ENCODE measurements at places on chromosomes 6 and 20.

GRCh38 chr6:44624936-44625573 lies 237.5 kb downstream of the CDC5L start:
- DNase-seq = no peak

DNA sequence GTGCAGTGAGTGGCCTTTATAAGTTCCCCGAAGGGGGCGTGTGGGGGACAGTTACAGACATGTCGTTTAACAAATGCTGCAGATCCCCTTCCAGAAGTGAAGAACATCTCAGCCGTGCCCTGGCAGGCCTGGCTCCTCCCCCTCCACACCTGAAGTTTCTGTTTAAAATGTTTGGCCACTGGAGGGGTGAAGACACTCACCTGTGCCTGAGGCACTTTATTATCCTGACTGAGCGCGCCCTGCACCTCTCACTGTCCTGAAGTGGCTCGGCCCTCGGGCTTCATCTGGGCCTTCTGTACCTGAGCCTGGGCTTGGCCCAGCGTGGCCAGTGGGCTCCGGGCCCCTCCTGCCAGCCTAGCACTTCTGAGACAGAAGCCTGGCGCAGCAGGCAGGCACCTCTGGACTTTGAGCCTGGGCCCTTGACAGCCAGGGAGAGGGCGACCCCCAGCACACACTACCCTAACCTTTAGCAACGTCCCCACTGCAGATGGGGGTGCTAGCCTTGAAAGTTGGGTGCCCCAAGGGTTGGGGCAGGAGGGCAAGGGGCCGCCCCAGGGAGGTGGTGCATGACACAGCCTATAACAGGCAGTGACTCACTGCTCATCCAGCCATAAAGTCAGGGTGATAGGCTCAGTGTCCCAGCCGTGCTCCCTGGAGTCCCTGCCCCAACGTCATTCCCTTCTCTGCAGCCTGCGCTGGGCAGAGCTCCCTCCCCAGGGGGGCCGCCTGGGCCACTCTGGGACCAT lies 13.6 kb upstream of the GATA5 start:
- DNase-seq = no peak

GRCh38 chr6:90586546-90586835 lies 381 bp downstream of the MAP3K7 start:
- peak; percentile 69 for DNase-seq

DNA sequence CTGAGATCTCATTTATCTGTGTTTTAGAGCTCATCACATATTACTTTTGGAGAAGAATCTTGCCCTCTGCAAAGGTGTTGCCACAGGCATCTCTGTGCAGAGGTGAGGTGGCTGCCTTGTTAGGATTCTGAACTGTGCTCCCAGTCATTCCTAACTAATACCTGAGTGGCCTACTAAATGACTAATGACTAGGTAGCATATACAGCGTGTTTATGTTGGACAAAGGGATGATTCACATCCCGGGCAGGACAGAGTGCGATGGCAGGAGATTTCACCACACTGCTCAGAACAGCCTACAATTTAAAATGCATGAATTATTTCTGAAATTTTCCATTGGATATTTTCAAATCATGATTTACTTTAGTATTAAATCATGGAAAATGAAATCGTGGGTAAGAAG lies 23.1 kb upstream of the CGA start:
- DNase-seq = no peak

DNA sequence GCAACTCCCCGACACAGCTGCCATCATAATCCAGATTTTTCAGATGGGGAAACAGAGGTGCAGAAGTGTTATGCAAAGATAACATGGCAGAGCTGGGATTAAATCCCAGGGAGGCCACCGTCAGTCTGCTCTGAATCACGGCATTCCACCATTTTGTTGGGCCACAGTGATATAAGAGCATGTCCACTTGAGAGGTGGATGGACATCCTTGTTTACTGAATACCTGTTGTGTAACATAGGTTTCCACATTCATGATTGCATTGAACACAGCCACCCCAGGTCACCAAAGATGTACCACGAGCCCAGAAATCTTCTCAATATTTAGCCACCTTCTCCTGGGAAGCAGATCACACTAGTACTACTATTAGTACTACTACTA lies 191.5 kb downstream of the LRFN2 start:
- DNase-seq = no peak

DNA sequence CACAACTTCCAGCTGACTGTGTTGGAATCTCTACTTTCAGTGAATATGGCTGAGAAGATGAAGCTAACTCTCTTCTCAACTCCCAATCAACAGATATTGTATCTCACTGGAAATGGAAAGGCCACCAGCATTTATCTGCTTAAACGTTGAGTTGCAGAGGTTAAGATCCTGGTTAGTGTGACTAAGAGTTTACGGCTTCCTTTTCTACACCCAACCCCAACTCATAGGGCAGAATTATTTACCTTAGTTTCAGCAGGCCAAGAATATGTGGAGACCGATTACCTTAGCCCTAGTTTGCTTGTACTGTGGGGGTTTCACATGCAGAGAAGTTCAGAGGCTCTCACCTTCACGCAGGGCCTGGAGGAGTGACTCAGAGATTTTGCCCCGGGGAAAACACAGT lies 1026.6 kb downstream of the EYS start:
- DNase-seq = no peak

GRCh38 chr20:13913572-13913971 lies 76.8 kb downstream of the SEL1L2 start:
- DNase-seq = no peak

DNA sequence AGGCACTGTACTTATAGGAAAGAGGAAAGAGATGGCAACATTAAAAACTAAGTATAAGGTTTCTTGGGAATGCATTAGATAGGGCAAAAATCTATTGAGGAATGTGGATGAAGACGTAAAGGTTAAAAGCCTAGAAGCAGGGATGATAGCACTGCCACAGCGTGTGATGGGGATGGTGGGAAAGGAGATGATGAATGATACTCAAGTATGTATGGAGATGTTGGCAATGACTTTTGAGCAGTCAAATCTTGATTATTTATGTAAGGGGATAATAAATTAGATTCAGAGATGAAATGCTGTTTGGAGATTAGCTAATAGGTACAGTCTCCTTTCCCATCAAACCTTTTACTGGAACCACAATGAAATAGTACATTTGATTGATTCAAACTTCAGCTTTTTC lies 432.8 kb downstream of the GRIK2 start:
- no peak for DNase-seq

DNA sequence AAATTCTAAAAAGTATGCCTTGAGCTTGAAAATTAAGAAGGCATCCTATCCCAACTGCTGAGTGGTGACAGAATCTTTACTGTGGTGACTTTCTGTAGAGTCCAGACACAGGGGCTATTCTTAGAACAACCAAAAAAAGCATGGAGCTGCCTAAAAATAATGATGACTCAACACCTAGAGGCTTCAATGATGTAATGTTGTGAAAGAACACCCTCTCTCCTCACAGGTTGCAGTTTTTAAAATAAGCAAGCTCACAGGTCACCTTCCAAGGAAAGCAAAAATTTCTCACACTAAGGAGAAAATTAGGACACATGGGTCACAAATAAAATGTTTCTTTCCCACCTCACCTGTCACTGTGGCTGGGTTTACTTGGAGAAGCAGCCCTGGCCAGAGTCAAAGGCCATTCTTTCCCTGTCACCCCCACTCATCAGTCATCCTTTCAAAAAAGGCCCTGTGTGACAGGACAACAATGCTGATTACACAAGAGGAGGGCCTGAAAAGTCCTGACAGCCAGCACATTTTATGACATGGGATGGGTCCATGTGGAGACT lies 53.5 kb downstream of the RCAN2 start:
- no peak for DNase-seq

DNA sequence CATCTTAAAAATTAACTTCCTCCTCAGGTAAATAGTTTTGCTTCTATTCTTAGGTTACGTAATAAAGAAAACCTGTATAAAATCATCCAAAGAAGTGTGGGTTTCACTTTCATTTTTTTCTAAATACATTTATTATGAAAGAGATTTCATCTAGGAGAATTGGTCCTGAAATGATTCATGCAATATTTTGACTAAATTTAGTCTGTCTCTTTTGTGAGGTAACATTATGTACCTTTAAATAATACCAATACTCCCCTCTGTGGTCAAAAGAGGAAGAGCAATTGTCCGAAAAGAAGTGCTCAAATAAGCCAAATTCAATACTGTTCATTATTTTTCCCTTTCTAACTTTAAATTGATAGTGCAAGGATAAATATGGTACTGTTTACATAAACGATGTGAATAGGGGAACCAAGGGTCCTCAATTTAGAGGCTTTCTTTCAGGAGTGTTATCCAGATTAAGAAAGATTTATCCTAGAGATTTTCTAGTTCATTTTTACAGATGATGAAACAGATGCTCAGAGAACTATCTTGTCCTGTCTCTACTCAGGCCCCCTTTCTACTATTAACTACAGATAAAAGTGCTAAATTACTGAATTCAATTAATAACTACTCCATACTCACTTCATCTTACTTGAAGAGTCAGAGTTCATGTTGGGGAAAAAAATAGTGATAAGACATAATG lies 26.2 kb downstream of the CYP39A1 start:
- DNase-seq = peak; percentile 60

GRCh38 chr20:25032065-25032477 lies 25.9 kb downstream of the ACSS1 start:
- DNase-seq = no peak

DNA sequence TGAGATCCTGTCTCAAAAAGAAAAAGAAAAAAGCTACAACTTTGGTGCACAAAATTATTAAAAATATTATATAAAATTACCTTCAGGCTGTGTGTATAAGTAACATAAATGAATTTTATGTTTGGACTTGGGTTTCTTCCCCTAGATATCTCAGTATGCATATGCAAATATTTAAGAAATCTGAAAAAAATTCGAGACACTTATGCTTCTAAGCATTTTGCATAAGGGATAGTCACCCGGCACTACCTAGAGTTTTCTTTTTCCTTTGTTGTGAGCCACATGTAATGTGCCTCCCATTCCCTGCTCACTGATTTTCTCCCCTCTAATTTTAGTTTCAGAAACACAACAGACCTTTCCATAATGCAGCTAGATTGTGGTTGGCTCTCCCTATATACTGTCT lies 79.4 kb downstream of the NCOA3 start:
- no peak for DNase-seq

- no peak for DNase-seq
These were observed 340.3 kb downstream of the EPHA7 start for GRCh38 chr6:93079061-93079460.

GRCh38 chr20:6116758-6117157 lies 6.1 kb downstream of the FERMT1 start:
- DNase-seq = no peak

All from eye (tissue), 1 donor.